ENCODE measurements at places on chromosomes 13 and 19.

DNA sequence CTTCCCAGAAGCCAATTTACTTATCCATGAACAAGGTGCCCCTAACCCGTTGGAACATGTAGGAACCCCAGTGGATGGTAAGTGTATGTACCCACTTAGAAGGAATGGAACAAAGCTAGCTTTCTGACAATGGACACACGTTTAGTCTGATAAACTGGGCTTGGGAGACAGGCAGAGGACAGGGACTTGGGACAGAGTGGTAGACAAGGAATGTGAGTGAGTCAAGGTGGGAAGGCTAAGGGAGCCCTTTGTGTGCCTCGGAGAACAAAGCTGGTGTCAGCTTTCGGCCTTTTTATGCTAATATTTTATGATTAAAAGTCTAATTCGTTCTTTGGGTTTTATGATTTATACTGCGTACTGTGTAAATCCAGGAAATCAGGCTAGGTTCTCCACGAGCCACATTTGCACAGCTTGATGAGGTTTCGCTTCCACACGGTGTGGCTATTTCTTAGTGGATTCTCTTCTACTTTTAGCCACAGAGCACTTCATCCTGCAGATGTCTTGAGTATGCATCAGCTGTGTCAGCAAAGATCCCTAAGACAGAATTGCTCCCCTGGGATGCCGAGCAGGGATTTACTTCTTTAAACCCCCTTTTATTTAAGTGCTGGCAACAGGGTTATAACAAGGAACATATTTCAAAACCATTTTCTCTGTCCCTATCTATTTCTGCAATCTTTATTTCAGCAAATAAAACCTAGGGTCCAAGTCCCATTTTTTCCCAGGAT, 258.5 kb downstream of the DLEU7 start:
- no peak for DNase-seq

DNA sequence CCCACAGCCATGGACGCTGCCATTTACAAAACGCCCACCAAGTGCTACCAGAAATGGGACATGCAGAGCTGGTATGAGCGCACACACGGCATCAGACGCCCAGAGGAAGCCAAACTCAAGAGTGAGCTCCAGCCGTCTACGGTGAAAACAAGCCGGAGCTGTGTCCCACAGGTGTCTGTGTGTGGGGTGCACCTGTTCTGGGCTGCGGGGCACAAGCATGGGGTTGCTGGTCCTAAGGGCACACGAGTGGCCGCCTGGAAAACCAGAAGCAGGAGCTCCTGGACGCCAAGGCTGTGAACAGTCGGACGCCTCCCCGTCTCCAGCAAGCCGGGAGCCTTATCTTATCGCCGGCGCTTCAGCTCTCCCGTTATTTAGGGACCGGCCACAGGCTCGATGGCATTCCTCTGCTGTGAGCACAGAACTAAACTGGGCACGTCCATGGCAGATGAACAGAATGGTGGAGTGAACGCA, 1.3 kb downstream of the ADPRHL1 start:
- no peak for DNase-seq

DNA sequence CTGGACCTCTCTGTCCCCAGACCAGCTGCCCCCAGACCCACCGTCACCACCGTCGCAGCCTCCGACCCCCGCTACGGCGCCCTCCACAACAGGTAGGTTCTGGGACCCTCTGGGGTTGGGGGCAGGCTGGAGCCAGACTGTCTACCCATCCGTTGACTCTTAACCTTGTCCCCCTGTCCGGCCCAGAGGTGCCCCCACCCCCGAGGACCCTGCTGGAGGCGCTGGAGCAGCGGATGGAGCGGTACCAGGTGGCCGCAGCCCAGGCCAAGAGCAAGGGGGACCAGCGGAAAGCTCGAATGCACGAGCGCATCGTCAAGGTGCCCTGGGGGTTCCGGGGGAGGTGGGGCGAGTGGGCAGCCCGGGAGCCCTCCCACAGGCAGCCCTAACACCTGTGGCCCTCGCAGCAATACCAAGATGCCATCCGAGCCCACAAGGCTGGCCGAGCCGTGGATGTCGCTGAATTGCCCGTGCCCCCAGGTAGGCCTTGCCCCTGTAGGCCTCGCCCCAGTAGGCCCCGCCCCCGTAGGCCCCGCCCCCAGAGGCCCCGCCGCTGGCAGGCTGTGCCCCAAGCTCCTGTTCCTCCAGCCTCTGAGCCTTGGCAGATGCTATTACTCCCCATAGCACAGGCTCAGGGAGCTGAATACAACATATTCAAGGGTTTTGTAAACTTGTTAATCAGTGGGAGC, 12.9 kb downstream of the CC2D1A start:
- DNase-seq, result no peak

DNA sequence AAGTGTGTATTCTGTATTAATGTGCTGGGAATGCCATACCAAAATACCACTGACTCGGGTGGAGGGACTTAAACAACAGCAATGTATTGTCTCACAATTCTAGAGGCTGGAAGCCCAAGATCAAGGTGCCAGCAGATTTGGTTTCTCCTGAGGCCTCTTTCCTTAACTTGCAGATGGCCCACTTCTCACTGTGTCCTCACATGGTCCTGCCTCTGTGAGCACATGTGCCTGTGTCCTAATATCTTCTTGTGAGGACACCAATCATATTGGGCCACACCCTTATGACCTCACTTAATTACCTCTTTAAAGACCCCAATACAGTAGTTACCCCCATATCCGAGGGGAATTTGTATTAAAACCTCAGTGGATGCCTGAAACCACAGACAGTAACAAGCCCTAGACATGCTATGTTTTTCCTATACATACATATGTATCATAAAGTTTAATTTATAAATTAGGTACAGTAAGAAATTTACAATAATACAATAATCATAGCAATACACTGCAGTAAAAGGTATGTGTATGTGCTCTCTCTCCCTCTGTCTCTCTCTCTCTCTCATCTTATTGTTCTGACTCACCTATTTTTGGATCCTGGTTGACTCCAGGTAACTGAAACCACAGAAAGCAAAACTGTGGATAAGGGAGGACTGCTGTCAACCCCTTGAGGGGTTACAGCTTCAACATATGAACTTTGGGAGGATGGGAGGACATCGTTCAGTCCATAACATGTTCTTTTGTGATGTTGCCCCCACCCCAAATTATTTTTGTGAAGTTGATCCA, 174.3 kb downstream of the IRS2 start:
- no peak for DNase-seq

DNA sequence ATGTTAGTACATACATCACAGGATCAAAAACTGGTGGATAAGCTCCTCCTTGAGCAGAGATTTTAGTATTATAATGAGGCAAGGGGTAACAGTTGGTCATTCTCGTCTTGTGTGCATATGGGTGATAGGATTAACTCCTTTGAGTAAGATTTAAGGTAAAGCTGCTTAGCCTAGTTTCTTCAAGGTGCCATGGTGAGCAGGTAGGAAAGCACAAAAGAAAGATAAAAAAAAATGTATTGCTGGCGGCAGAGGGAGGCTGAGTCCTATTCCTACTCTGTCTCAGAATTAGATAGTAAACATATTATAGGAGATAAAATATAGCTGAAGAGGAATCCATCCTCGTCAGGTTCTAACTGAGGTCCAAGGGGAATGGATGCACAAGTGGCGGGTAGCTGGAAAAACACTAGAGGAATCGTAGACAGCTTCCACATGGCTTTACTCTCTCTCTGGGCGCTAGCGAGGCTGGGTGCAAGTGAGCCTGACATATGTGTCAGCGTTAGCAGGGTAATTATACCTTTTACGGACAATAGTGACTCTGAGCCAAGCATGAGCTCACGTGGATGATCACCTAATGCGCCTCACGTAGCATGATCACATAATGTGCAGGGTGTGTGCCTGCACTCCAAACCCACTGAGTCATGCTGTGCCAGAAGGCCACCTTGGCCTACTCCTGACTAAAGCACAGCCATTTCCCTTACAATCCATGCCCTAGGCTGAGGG, 734.3 kb upstream of the MIR17HG start:
- no peak for DNase-seq

- peak; percentile 12 for DNase-seq
Measured at GRCh38 chr13:59621773-59622172, 542.0 kb downstream of the DIAPH3 start.

DNA sequence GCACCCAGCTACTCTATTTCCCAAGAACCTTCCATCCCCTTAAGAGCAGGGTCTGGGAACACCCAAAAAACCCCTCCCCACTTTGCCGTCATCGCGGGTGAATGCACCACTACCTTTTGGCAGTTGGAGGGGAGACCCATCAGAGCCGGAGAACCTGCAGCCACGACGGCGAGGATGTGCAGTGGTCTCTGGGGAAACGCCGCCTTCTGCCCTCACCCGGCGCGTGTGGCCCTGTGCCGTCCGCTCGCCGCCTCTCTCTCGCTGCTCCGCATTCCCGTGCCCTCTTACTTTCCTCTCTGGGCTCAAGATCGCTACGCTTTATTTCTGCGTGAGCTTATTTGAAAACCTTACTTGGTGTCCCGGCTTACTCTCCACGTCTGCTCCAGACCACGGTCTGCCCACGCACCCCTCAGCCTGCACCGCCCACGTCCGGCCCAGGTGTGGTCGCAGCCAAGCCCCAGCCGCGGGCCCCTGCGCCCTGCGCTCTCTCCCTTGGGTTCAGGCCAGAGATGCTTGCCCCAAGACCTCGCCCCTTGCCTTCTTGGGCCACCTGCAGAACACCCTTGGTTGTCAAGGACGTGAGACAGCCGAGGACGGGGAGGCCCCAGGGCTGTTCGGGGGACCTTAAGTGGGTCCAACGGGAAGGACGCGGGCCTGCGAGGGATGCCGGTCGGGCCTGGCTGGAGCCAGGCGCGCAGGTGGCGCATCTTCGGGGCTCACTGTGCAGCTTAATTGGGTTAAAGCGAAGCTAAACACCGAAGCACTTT, 2.0 kb upstream of the MAB21L1 start:
- peak; percentile 18 for DNase-seq

DNA sequence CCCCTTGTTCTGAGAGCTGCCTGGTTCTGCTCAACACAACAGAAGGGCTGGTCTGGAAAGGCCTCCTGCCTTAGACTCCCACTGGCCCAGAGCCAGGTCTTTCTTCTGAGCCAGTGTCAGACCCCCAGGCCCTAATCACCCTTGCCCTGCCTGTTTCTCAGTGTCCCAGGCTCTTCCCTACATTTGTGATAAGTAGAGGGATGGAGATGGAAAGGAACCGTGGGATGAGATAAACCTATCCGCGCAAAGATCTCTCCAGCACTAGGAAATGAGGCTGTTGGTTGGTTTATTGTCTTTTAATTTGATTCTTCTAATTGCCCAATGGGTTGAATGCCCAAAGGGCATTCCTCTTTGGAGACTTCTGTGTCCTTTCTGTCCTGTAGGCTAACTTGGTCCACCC, 470.0 kb downstream of the TSHZ3 start:
- DNase-seq, result no peak

GRCh38 chr19:566844-567243, 5.6 kb upstream of the BSG start:
- no peak for DNase-seq

DNA sequence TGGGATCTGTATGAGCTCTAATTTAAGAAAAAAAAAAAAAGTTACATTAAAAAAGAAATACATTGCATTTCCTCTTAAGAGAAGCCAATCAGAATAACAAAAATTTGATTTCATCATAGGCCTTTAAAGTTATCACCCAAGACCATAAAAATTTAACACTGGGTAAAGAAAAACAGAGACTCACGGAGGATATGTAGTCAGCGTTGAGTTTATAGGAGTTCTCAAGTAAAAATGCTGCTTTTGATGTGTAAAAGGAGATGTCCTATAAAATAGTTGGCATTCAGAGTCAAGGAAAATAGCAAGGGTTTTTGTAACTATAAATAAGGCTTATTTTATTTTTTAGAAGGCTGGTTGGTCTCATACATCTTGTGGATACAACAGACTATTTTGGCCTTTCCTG, 191.1 kb downstream of the EFNB2 start:
- no peak for DNase-seq

DNA sequence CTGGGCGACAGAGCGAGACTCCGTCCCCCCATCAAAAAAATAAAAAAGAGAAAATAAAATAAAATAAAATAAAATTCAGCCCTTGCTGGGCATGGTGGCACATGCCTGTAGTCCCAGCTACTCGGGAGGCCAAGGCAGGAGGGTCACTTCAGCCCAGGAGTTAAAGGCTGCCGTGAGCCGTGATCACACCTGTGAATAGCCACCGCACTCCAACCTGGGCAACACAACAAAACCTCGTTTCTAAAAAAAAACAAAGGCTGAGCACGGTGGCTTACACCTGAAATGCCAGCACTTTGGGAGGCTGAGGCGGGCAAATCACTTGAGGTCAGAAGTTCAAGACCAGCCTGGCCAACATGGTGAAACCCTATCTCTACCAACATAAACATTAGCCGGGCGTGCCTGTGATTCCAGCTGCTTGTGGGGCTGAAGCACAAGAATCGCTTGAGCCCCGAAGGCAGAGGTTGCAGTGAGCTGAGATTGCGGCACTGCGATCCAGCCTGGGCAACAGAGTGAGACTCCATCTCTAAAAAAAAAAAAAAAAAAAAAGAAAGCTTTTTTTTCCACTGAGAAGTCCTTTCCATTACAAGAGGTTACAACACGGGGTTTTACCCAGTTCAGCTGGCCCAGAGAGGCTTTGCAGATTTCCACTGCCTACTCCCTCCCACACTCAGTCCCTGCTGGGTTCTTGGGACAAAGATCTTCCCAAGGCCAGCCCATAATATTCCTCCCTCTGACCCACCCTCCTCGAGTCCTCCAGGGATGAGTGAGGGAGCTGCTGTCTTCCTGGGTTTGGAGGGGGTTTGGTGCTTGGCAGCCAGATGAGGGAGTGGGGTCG, 6.4 kb downstream of the ANGPTL4 start:
- DNase-seq, result peak; percentile 52

GRCh38 chr19:3071768-3072167, 9.5 kb upstream of the TLE5 start:
- no peak for DNase-seq

GRCh38 chr13:98094678-98095266, 48.1 kb upstream of the FARP1 start:
- DNase-seq, result no peak

DNA sequence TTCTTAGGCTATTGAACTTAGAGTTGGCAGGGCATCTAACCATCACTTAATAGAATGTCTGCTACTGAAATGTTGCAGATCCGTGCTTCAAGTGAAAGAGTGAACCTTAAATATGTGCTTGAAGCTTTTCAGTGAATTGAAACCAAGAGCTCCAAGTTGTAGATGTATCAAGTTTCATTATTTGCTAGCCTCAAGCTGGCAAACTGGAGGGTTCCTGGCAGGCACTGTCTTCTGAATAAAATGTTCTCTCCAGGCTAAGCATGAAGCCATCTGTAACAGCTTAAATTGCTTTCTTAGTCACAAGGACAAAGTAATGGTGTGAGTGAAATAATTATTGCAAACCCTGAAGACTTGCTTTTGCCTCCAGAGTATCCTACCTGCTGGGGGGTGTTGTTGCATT, 415.0 kb upstream of the SPRY2 start:
- no peak for DNase-seq

DNA sequence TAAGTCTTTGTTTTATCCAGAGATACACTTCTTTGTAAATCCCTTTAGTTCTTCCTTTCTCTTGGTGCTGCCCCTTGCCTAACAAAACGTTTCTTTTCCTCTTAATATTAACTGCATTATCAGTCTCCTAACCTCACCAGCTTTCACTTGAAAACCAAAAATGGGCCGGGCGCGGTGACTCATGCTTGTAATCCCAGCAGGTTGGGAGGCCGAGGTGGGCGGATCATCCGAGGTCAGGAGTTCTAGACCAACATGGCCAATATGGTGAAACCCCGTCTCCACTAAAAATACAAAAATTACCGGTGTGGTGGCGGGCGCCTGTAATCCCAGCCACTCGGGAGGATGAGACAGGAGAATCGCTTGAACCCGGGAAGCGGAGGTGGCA, 329.8 kb upstream of the MIR17HG start:
- peak; percentile 80 for DNase-seq

GRCh38 chr13:103926118-103926517, 859.9 kb upstream of the SLC10A2 start:
- no peak for DNase-seq
